ENCODE measurements at places on chromosomes 1 and 21.

DNA sequence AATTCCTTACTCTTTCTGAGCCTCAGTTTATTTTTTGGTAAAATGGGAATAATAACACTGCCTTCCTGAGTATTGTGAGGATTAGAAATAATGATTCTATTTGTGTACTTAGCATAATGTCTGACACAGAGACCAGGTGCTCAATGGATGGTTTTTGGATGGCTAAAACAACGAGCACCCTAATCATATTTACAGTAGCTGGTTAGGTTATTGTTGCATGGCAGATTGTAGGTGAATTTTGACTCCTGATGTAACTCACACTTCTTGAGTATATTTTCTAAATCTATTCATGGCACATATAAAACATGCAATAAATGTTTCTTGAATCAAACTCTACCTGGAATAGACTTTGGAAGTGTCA lies 11.9 kb upstream of the DUSP10 start:
- no peak for DNase-seq

GRCh38 chr1:183634429-183635065 lies 1.0 kb downstream of the ARPC5 start:
- DNase-seq = peak; percentile 52

GRCh38 chr1:24717887-24718650 lies 27.2 kb upstream of the CLIC4 start:
- no peak for DNase-seq

GRCh38 chr1:208467151-208467780 lies 223.1 kb upstream of the PLXNA2 start:
- no peak for DNase-seq

DNA sequence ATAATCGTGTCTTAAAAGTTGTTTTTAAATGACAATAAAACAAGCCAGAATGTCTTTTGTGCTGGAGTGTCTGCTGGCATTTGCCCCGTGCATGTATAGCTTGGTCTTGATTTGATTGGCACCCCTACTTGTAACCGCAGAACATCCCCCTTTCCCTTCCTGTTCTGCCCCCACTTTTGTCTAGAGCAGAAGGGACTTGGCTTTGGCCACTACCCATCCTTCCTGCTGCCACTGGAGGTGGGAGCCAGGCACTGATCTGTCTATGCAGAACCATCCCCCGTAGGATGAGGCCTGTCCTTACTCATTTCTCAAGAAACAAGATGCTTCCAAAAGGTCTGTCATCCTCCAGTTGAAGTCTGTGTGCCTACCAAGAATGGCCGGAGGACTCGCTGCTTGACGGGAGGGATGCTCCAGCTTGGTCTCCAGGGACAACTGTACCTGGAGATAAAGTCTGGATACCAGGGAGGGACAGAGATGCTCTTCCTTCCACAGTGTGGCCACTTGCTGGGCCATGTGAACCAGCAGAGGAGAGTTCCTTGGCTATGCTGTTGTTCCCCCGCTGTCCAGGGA lies 1.1 kb upstream of the SLC27A3 start:
- DNase-seq = peak; percentile 20

GRCh38 chr1:218669431-218669830 lies 324.3 kb downstream of the TGFB2 start:
- no peak for DNase-seq

- DNase-seq = peak; percentile 64
Measured at GRCh38 chr1:160189649-160190625, at the start of gene CASQ1. Gene CASQ1 (plus strand): TSS chr1:160190575. CDS start chr1:160190752, 177 bp downstream.

DNA sequence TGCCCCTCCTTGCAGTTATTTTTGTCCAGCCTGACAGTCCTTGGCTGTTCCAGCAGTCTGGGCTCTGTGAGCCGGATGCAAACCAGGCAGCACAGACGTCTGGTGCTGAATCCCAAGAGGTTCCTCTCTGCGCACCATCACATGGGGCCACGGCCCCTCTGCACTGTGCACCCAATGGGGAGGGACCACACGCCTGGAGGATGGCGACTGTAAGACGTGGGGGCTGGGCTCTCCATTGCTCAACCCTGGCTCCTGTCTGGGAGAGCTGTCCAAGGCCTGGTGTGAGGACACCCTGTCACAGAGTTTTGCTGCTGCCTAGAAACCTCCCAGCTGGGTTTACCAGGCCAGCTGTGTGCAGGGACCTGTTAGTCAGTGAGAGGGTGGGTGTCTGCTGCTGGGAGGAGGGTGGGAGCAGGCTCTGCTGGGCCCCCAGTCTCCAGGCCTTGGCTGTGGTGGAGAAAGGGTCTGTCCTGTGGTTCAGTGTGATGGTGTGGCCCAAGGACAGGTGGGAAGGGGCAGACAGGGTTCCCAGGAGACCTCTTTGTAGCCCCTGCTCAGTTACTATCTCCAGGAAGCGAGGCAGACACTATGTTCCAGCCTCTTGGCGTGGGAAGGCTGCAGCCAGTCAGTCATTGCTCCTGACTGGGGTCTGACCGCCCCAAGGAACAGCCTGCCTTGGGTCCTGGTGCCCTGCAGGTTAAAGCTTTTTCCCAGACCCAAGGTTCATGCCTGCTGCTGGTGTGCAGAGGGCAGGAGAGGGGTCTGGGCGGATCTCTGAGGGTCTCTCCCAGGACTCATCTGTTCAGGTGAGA lies 13.8 kb downstream of the HEYL start:
- DNase-seq = peak; percentile 72

GRCh38 chr1:6614019-6614928 lies 743 bp downstream of the PHF13 start:
- DNase-seq = peak; percentile 61

DNA sequence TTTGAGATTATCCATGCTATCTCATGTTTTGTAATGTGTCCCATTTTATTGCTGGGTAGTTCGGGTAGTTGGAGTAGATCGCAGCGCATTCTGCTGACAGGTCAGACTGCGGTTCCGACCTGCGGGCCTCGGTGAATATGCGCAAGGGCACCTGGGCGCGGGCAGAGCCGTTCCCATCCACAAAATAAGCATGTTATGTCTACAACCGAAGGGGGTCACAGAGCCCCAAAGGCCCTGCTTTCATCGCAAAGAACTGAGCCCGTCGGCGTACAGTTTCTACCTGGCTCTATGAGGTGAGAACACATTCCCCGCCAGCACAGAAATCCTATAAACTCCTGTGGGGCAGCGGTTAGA lies 88.4 kb downstream of the PRKAB2 start:
- DNase-seq = no peak
